Central memory CD8-positive, alpha-beta T cell (primary cell): ENCODE measurements at places on chromosomes 4 and X.

DNA sequence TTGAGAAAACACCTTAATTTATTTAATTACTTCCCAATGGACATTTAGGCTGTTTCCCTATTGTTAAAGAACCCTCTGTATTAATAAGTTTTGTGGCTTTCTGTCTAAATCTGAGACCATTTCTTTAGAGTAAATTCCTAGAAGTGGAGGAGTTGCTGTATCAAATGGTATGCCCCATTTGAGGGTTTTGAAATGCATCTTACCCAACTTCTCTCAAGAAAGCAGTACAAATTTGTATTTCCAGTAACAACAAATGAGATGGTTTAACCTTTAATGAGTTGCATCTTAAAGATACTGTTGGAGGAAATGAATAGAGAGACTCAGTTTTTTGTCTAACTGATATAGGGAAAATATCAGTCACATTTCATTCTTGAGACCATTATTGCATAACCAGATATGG is 70.5 kb upstream of the CBLL2 start:
- no peak for DNase-seq

DNA sequence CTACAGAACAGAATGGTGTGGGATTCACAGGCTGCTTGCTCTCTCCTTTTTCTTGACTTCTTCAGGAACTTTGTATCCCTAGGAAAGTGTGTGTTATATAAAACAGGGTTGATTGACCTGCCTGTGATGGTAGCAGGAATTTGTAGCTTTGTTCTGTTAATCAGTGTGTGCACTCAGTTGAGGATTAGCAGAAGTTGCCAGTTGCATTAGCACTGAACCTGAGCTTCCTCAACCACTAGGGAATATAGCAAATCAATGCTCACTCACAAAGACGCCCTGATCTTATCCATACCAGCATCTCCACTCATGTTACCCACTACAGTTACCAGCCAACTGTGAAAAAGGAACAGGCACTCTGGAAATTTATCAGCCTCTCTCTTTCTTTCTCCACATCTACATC is 319.1 kb upstream of the EMCN start:
- DNase-seq, result no peak

DNA sequence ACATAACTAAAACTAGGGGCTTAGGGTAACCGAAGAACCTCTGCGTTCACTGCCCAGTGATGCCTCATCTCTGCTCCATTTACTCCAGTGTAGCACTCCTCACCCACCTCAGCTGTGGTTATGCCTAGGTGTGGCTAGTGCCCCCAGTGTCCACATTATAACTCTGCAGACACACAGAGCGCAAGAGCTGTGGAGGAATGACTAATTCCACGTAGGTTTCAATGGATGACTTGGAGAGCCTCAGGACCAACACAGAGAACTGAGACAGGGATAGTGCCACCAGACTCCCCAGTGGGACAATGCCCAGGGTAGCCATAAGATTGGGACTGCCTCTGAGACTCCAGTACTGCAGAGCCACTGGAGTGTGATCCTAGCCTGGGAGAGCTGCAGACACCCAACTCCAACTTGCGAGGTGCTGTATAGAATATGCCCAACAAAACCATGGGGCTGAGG is 542.4 kb upstream of the DIPK2B start:
- DNase-seq, result no peak

DNA sequence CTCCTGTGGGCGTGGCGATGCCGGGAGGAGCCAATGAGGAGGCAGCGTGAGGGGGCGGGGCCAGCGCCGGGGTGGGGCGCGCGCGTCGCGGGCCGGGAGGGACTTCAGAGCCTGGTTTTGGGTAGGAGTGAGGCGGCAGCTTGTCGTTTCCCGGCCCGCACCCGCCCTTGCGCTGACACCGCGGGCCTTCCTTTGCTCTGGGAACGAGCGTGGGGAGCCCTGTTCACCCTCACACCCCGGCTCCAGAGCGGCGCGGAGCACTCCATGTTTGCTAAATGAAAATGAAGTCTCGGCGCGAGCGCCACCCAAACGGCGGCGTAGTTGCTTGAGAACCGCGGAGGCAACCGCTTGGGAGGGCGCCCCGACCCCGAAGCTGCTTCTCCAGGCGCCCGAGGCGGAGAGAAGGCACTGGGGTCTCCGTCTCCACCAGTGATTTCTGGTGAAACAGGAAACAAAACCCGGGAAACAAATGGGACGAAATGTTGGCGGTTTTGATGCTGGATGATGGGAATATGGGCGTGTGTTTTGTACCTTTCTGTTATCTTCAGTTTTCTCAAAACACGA is 497 bp upstream of the GRPEL1 start:
- DNase-seq, result no peak

DNA sequence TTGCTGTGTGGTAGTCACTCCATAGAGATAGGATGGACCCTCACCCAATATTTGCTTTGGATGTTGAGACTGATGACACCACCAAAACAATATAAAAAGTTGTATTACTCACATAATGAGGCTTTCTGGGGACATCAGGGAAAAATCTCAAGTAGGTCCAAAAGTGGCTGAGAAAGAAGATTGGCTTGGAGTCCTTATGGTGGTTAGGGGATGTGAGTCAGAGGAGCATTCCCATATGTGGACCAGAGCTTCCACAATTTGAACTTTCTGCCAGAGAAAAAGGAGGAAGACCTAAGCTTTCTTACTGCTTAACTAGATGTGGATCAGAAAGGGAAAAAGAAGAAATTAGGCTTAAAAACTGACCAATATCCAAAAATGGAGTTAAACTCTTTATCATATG is 460.5 kb downstream of the SH3BGRL start:
- no peak for DNase-seq

- no peak for DNase-seq
Observed at GRCh38 chrX:132565273-132565672, 76.4 kb upstream of the MBNL3 start.

GRCh38 chr4:162015090-162015489 is 148.7 kb downstream of the FSTL5 start:
- no peak for DNase-seq

DNA sequence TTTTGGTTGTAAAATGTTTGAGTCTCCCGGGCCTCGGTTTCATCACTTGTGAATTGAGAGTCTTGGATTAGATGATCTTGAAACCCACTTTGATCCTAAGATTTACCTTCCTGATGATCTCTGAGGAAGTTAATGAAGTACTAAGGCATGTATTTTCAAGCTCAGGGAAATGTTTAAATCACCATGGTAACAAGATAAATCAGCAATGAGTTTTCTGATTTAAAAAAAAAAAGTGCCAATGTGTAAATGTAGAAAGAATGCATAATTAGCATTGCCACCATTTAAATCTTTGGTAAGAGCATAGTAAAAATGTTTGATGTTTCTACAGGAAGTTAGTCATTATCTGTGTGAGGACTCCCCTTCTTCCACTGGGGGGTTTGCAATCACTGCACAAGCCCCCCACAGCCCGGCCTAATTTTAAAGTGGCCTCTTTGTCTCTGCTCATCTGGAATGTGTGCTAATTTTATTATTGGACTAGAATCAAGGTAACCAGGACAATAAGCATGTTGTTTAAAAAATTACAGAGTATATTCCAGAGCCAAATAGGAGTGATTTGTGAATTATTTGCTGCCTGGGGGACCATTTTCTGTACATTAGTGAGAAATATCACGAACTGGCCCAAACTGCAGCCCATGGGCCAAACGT is 93.6 kb downstream of the SLC34A2 start:
- no peak for DNase-seq

GRCh38 chr4:105666693-105667092 is 41.8 kb downstream of the INTS12 start:
- no peak for DNase-seq

DNA sequence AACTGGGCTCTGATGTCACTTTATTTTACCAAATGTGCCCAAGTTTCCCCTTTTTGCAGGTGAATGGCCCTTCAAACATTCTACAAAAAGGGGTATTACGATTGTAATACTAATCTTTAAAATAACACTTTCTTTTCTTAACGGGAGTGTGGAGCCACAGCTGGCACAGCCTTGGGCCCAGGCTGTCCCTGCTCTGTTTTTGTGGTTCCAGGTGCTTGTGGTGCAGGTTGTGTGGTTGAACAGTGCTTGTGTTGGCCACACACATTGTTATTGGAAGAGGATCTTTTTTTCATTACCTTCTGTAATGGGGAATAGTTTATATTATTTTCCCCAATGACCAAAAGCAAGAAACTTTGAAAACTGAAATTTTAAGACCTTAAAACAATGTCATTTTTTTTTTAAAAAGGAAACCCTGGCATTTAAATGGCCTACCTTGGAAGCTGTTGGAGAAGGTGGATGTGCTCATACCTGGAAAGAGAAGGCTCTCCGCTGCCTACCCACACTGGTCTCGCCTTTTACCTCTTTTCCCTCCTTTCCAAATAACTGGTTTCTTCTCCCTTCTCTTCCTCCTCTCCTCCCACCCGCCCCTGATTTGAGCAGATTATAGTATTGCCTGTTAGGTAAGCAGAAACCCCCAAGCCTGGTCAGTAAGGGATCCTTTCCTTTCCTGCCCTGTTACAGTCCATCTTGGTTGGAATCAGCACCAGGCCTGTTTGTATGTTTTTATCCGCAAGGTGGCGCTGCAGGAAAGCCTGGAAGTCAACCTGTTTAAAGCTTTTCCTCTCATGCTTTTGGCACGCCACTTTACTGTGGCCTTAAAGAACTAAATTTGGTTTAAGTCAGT is 28.6 kb downstream of the HADH start:
- DNase-seq, result peak; percentile 72

GRCh38 chr4:170259631-170260153 is 169.9 kb upstream of the AADAT start:
- no peak for DNase-seq

DNA sequence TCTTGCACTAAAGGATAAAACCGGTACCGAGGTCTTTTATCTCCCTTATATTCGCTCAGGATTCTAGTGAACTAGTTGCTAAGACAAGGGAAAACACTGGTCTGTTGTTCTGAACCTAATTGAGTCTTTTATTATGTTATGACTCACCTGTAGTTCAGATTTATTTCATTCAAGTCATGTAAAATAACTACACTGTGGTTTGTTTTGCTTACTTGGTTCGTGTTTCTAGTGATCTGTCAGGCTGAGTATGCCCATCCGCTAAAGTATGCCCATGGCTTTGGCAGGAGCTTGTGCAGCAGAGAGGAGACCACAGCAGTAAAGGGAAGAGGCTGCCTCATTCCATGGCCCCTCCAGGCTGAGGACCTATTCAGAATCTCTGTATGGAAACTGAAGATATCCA is 126.1 kb downstream of the AFF1 start:
- DNase-seq, result no peak

- no peak for DNase-seq
Observed at GRCh38 chr4:72679666-72680065, 110.6 kb upstream of the ADAMTS3 start.

DNA sequence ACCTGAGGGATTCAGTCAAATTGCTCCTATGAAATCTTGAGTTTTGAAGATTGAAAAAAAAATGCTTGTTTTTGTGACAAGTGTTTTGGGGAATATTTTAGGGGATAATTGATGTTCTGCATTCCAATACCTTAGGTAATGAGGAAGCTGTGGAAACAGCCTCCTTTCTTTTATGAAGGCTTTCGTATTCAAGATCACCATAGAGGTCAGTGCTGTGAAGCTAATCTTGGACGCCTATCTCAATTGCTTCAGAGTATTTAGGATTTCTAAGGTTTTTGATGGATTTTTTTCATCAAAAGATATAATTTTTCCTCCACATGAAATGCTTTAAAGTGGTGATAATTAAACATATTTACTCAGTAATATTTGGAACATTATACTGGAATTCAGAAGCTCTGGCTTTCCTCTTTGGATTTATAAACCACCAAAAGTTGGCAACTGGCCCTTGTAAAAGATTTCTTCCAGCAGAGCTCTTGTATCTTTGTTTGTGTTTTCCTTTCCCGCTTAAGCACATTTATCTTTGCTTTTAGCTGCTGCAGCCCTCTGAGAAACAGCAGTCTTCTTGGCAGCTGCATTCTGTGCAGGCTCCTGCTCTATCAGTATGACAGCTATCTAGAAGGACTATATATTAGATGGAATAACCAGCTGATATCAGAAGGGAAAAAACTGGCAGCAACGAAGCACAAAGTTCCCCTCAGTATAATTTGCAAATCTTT is 63.7 kb downstream of the HMGB2 start:
- DNase-seq, result no peak

DNA sequence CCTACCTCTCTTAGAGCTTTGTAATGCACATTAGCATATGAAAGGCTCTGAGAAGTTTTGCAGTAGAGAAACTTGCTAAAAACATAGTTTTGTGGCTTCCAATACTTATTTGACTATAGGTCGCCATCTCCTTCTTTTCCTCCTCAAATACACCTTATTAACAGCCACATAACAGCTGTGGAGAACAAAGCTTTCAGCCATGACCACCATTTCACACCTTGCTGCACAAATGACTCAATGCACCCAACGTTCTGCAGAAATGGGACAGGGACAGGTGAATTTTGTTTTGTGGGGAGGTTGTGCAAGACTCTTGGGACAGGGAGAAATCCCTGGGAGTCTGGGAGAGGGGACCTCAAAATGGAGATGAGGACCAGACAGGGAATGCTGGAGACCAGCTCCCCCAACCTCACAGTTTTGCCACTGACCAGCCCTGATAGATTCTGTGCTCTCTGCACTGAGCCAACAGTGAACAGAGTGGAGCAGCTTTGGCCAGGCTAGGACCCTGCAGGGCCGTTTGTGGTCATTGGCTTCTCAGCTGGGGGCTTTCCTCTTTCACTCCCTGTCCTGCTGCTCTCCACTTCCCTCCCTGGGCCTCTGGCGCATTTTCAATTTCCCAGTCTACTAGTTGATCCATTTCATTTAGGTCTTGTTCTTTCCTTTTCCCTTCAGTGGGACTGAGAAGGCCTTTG is 16.6 kb downstream of the FRMPD3 start:
- DNase-seq, result no peak

- no peak for DNase-seq
Observed at GRCh38 chr4:38109896-38110295, 149.7 kb downstream of the PTTG2 start.

GRCh38 chrX:120290107-120290506 is 21.2 kb downstream of the TMEM255A start:
- DNase-seq, result no peak

GRCh38 chr4:94961420-94961819 is 203.7 kb downstream of the BMPR1B start:
- no peak for DNase-seq

GRCh38 chrX:33109858-33110257 is 101.5 kb downstream of the DMD start:
- DNase-seq, result no peak

DNA sequence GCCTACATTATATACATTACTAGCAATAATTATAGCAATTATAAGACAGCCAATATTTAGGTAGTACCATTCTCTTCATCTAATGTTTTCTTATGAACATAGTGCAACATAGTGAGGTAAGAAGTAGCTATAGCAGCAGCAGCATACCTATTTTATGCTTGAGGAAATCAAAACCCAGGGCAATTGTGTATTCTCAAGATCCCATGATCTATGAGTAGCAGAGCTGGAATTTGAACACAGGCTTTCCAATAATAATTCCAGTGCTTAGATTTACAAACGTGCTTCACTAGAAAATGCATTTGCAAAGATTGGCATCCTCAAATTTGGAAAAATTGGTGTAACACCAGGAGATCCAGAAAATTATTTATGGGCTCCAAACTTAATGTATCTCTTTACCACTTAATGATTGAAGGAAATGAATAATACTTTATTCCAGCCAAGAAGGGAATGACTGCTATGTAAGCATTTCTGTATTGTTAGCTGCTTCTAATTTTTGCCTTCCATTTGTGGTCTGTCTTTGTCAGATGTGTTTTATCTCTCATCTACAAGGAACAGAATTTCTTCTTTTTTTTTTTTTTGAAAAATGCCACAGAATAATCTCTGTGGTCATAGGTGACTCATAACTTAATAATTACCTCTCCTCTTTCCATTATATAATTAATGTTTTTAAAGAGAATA is 451.1 kb downstream of the ARAP2 start:
- DNase-seq, result no peak

GRCh38 chrX:40205471-40205870 is 107.7 kb upstream of the BCOR start:
- DNase-seq, result no peak
